Coronary artery (tissue), 2 donors: ENCODE measurements at places on chromosomes 4 and X.

DNA sequence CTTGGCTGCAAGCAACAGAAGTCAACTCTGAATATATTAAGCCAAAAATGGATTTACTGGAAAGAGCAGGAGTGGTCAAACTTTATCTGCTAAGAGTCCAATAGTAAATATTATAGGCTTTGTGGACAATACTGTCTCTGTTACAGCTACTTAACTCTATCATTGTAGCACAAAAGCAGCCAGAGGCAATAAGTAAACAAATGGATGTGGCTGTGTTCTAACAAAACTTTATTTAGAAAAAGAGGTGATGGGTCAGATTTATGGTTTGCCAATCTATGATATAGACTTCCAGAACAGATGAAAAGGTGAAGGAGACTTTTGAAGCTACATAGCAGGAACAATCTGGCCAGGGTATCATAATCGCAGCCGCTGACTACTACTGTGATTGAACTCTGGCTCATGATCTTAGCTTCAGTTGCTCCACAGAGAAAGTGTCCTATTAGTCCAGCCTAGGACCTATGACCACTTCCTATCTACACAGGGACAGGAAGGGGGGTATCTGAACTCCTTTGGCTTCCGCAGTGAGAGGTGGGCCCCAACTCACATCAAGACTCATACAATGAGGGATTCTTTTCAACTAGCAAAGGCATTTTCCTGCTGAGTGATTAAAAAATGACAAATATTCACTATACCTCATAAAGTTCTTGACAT is 154.9 kb downstream of the ATG4A start:
- no peak for DNase-seq

DNA sequence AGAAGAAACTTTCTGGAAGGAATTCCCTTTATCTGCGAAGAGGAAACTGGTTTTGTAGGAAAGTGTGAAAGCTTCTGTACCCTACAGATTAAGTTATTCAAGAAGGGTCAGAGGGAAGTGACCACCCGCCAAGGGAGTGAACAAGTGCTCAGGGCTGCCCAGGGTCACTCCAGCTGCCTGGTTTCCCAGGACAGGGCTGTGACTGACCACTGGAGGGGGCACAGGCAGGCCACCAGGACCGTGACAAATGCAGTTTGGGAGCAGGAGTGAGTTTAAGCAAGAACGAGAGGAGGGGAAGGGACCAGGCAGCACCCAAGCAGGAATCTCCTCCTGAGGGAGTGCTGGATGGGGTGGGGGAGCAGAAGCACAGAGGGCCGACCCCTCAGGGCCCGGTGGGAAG is 34.2 kb downstream of the ZFYVE28 start:
- no peak for DNase-seq

DNA sequence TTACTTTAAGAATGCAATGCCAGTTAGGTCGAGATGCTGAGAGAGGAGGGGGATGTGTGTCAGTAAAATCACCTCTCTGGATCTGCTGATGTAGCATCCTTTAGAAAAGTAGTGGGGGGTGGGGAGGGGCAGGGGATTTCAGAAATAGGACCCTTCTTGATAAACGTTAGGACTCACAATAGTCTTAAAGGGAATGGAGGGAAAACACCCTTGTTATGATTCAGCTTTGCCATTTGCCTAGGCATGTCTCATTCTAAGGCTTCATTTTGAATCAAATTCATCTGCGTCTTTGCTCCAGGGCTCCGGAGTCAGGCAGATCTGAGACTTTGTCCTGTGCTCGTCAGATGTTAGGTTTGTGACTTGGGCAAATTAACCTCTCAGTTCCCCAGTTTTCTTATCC is 879 bp downstream of the SH2D1A start:
- DNase-seq, result no peak

- DNase-seq, result no peak
These were observed 29.1 kb downstream of the JADE3 start for GRCh38 chrX:46941341-46941740.

- DNase-seq, result no peak
These were observed 108.6 kb downstream of the ACTRT1 start for GRCh38 chrX:127943571-127943970.

DNA sequence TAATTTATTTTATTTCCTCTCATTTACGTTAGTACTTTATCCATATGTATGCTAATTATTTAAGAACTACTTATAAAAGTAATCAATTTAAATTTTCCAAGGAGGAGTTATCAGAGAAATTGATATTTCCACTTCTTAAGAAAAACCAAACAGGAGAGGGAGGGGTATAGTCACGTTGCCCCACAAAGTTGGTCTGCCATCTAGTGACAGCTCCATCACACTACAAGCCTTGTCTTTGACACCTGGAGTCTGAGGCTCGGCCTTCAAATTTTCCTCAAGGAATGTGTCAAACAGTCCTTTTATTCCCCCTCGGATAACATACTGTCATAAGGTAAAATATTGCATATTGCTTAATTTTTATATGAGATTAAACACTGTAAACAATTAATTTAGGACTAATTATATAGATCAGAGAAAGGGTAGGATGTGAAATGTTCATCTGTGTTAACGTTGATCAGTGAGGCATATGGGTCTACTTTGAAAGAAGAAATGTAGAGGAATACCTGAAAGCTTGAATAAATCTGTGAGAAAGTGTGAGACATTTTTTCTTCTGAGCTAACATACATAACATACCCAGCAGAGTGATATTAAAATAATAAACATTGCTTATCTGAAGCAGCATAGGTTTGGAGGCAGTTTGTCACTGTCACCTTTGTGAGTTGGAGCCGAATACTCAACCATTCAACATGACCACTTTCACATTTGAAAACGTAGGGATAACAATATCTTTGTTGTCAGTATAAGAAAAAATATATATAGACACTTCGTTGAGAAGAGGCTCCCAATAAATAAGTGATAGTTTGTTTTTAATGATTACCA is 114.4 kb downstream of the GLRA3 start:
- DNase-seq, result no peak

GRCh38 chrX:68647156-68647957 is at the start of gene STARD8:
STARD8 (plus strand) TSS chrX:68647666; CDS start chrX:68647883, 217 bp downstream.
- DNase-seq, result no peak

GRCh38 chr4:141524116-141524515 is 112.3 kb upstream of the IL15 start:
- no peak for DNase-seq

DNA sequence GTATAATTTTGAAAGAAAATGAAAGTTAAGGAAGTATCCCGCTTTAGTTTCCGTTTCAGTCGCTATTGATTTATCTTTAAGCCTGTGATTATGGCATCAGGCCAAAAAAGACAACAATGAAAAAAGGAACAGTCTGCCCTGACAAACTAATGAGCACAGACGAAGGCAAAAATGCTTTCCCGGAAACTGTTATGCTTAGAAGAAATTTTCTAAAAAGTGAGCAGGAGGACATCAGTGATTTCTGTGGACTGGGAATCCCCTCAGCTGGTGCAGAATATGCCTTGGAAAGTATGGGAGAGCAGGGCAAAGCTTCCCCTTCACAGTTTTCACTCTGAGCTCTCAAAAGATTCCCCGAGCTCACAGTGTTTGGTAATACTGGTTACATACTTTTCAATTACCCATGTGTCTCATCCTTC is 5.1 kb upstream of the CXCL10 start:
- no peak for DNase-seq

DNA sequence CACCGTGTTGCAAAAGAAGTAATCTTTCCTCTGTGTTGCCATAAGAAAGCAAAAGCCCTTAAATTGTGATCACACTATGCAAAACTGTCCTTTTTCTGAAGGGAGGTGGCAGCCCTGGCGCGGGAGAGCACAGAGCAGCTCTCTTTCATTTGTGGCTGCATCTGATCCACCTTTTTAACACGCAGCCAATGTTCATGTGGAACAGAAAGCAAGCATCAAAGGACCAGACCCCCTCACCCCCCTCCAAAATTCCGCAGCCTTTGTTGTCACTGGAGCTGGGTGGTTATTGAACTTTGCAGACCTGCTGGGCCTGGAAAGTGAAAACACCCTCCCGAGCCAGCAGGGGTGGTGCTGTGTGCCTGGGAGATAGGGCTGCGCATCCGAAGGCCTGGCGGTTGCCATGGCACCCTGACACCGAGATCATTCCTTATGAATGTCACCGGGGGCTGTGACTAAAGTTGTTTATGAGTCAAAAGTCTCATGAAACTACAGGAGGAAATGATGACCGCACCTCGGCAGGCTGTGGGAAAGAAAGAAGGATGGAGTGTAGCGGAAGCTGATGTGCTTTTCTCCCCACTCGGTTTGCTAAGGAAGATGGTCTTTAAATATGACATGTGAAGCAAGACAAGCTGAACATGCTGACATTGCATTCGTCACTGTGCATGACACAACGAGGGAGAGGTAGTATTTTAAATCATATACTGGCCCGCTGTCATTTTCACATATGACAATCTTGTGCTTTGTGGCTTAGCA is 367.4 kb downstream of the UNC5C start:
- no peak for DNase-seq

DNA sequence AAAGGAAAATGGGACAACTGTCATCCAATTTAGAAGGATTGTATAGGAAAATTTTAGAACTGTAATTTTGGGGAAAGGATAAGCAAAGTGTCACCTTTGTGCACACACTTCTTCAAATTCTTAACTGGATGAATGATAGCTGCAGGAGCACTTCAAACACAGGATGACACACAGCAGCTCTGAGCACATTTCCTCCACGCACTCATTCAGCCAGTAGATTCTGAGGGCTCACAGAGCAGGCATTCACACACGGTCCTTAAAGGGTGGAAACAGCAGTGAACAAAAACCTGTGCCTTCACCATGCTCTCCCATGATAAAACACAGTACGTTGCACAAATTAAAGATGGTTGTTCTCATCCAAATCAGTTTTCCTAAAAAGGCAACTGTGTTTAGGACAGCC is 38.5 kb upstream of the KLF3 start:
- no peak for DNase-seq

DNA sequence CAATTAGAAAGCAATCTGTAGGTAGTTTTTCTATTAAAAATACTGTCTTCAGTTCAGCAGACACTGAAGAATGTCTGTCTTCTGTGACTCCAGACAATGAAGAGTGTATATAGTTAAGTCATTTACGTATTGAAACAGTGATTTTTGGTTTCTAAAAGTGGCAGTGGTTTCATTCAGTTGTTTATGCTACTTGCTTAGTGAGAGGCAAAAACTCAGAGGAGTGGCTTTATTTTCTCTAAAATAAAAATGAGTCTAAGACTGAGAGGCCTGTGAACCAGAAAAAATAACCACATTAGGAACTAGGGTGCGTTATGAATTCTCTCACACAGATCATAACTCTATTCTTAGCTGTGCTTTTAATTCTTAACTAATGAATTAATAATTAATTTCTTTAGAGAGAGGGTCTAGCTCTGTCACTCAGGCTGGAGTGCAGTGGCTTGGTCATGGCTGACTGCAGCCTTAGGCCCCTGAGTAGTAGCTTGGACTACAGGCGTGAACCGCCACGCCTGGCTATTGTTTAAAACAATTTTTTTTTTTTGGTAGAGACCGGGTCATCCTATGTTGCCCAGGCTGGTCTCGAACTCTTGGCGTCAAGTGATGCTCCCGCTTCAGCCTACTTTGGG is 31.4 kb downstream of the FREM3 start:
- no peak for DNase-seq

DNA sequence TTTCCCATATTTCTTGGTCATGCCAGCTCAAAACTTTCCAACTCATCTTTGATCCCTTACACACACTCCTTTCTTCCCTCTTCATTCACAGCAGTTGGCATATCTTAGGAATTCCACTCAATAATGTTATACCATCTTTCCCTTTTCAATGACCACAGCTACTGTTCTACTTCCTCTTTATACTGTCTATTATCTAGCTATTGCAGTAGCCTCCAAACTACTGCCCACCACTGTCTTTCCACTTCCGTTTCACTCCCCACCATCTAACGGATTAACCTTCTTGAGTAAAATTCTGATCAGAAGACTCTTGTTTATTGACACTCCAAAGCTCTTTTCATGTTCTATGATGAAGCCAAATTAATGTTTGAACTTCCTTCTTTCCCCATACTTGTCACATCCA is 55.8 kb downstream of the ADAMTS3 start:
- no peak for DNase-seq
